H9 (cell line): ENCODE measurements at places on chromosomes 1 and 21. TPM values are rescaled to one million over a fixed set of nuclear protein-coding genes. Genes with fewer than 3 reads are reported as not detected.

CYP4B1 gene
- total RNA-seq, result not detected in 2 replicates

ABCB10 gene
- total RNA-seq, result 13.8 and 14.5 TPM in 2 replicates

ZZZ3 gene
- total RNA-seq, result 51.1 and 52.4 TPM in 2 replicates

MTARC2 gene
- 4.2 and 7.7 TPM in 2 replicates for total RNA-seq

NOL9 gene
- total RNA-seq, result 49.4 and 50.4 TPM in 2 replicates

SLC1A7 gene
- total RNA-seq, result not detected in 2 replicates

CFAP45 gene
- 0.53 and 0.85 TPM in 2 replicates for total RNA-seq
